SJSA1 (cell line): ENCODE measurements at places on chromosomes 5 and 9.
A peak's percentile ranks its signal among the peaks of the same experiment; 100 is the strongest.

DNA sequence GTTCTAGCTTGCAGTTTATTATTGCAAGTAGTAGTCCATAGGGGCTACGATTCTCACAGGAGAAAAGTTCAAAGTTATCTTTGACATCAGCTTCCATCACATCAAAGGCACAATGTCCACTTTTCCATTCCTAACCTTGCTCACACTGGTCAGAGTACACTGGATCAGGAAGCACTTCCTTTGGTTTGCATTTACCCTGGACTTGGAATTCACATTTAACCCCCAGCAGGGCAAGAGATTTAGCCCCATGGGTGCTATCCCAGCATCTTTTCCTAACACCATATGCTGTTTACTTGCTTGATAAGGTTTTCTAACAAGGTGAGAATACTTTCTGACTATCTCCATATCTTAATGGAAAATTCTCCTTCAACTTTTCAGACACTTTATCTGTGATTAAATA, 55.6 kb upstream of the ASTN2 start:
- DNase-seq: no peak

DNA sequence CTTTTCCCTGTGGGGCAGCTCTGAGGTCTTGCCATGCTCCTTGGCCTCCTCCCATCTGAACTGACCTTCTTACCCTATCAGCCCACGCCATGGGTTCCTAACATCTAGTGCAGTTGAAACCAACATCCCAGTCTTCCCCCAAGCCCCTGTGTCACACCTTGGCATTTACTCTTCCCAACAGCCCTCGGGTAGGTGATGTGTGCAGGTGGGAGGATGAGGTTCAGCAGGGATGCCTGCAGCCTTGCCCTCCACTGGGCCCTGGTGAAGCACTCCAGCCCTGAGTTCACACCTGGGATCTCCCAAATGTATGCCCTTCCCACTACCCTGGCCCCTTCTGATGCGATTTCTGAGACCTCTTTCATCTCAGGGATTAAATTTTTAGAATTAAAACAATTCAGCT, 15.5 kb downstream of the IRX2 start:
- DNase-seq: no peak

GRCh38 chr5:139705655-139706587, 57.8 kb downstream of the CXXC5 start:
- DNase-seq: no peak

DNA sequence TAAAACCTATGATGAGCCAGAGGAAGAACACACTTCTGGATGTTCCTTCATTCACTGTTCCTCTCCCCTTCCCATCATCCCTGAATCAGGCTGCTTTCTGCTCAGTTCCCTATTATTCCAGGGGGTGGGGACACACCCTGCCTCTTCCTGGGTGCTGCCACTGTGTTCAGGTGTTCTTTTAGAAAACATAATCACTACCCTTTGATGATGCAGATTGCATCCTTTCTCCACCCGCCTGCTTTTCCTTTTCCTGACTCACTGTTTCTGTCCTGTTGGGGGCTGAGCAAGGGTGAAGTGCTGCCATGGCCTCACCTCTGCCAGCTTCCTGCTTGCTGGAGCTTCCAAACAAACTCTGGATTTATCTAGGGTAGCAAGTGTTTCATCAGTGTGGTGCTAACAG, 331.9 kb upstream of the GRIA1 start:
- no peak for DNase-seq

DNA sequence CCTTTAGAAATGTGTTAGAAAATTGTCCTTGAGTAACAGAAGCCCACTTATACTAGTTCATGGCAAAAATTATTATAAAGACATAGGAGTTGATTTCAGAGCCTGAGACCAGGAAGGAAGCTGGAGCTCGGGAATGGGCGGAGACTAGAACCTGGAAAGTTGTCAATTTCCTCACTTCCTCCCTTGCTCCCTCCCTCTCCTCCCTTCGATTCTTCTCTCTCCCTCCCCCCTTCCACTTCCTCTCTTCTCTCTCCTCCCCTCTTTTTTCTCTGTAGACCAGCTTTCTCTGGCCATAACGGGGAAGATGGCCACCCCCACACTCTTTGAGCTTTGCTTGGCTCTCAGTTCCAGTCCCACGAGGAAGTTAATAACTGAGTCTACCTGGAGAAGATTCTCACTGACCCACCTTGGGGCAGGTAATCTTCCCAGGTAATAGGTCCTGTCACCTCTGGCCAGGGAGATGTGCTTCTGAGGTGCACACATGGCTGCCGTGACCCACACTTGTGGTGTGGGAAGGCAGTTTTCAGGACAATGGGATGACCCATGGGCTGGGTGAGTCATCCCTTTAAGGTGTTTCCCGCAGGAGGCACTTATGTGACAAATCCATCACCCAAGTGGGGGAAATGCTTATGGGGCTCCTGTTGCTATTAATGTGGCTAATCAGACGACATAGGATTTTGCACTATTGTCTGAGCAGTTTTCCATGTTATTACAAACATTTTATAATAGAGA, 78.7 kb downstream of the HSPA4 start:
- no peak for DNase-seq

DNA sequence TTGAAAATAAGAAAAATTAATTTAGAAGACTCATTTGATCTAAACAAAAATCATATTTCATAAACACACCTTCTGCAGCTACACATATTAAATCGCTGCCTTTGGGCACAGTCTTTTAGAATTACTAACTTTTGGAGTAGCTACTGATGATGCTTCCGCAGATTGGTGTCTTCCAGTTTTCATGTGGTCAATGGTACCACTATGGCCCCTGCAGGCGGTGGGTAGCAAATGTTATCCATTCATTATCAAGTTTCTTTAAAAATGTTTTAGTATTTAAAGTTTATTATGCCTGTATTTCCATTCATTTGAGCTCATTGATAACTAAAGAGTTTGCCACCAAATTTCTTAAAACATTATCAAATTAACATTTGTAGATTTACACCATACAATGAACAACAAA, 122.9 kb upstream of the GRAMD2B start:
- DNase-seq: no peak

DNA sequence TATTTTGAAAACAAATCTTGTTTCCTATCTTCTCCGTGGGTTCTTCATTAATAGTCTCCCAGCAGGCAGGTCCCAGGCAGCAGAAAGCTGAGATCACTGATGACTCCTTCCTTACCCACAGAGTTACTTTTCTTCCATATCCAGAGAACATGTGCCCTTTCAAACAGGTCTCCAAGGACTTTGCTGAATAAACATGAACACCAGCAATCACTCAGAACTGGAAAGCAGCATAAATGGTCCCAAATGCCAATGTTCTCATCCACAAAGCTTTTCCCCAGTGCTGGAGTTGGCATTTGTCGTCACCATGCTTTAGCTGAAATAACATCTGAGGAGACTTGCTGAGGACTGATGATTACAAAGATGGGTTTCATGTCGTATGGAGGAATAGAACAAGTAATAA, 134.0 kb downstream of the YIPF5 start:
- no peak for DNase-seq

GRCh38 chr5:134948911-134949310, 18.8 kb upstream of the CATSPER3 start:
- DNase-seq: no peak

- DNase-seq: no peak
Observed at GRCh38 chr5:143659599-143660238, 152.2 kb upstream of the HMHB1 start.

GRCh38 chr5:149794041-149794440, 63.9 kb downstream of the PPARGC1B start:
- no peak for DNase-seq

DNA sequence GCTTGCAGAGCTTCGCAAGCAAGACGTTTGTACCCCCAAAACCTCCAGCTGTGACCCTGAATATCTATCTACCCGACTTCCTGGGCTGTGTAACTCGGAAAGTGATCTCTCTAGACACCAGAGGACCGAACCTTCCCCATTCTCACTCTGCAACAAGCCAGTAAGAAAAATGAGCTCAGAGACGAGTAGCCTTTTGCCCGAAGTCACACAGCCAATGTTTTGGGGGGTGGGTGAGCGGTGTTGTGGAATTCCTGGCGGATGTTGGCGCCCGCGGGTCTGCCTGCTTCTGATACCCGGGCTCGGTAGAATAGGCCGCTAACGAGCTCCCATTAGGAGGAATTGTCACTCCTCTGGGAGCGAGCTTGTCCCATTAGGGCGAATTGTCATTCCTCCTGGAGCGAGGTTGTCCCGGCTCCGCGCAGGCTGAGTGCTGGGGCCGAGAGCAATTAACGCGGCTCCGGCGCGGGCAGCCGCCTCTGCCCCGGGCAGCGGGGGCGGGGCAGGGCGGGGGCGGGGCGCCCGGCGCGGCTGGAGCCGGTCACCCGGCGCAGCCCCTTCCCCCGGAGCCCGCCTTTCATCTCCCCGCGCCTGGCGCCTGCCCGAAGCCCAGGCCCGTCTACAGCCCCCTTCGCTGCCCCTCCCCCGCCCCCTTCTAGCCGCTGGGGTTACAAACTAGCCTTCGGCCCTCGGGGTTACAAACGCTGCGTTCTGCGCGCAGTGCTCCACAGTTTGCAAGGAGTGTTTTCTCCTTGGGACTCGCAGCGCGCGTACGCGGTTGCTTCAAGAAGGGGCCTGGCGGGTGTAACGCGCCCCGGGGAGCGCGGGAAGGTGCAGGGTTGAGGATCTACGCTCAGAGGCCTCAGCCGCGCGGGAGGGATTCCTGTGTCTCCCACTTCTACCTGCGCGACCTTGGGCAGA, 3.5 kb upstream of the MSX2 start:
- DNase-seq: no peak

GRCh38 chr5:160434022-160434531, 12.4 kb downstream of the PTTG1 start:
- no peak for DNase-seq

DNA sequence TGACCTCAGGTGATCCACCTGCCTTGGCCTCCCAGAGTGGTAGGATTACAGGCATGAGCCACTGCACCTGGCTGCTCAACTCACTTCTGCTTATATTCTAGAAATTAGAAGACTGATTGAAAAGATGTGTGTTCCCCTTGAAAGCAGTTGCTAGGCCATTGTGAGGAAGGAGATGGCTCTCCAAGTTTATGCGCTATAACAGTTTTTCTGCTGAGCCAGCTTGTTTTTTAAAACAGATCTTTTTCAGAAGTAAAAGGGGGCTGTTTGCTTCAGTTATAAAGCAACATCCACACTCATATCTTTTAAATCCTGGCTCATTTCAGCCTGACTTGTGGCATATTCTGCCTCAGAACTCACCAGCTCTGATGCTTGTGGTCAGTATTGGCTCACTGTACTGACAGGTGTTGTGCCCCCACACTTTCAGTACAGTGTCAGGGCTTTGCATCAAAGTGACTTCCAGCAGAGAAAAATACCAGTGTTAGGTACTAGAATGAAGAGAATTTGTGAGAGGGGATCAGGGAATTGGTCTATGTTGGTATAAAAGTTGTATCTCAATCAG, 49.4 kb downstream of the NUP214 start:
- no peak for DNase-seq

GRCh38 chr5:141816598-141817399, 61.4 kb downstream of the PCDH1 start:
- no peak for DNase-seq

DNA sequence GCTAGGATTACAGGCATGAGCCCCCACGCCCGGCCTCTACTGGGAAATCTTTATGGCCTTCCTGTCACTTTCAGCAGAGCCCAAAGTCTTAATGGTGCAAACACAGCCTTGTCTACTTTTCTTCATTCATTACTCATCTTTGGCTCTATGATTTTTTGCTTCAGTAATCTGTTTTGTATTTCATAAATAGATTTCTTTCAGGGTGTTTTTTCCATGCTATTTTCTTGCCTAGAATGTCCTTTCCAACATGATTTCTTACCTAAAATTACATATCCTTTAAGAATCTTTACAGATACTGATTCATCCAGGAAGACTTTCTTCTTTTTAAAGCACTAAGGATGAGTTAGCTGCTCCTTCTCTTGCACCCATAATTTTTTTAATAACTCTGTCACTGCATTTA, 213.0 kb downstream of the TAF11L14 start:
- no peak for DNase-seq

DNA sequence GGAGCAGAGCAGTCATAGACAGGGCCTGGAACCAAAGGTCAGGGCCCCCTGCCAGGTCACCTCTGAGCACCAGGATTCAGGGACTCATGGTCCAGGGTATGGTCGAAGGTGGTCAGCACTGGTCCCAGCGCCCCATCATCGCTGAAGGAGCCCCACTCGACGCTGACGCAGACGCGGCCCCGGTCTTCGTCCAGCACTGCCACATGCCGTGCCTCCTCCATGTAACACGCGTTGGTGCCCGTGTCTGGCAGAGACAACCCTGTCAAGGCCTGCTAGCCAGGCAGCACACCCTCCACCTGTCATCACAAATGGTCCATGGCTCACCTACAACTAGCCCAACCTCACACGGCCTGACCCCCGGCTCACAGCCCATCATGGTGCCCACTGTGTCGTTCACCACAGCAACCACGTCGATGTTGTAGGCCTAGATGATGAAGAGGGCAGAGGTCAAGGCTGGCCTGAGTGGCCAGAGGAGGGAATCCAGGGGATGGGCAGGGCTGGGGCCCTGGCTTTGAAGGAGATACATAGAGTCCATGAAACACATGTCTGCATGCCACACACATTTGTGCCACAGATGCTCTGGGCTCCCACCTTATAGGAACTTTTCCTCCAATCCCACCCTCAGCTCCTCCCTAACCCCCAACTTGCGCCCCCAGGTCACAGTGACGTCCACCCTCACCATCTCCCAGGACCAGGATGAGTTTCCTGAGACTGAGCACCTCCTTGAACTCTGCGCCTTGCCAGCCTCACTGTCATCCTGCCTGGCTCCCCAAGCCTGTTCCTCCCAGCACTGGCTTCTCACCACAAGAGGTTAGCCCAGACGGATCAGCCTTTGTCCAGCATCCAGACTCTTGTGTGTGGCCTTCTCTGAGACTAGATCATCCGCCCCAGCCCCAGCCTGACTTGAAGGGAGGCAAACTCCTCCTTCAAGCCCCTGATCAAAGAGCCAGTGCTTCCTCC, 9.5 kb downstream of the HK3 start:
- peak; percentile 42 for DNase-seq

DNA sequence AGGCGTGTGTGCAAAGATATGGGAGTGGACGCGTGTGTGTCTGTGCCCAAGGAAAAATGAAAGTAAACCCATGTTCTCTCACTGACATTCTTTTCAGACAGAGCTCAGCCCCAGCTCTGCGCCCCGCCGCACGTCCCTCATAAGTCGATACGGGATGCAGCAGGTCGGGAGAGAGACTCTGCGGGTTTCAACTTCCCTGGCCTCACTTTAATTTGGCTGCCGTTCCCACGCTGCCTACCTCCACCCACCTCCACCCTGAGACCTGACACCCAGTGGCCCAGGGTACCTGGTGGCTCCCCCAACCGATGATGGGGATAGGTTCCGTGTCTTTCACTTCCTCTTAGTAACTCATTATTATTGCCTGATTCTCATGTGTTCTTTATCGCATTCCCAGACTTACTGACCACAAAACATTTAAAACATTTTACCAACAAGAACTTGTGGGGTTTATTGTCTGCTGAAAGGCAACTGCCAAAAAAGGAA, 19.4 kb downstream of the LHX2 start:
- DNase-seq: no peak

- no peak for DNase-seq
Observed at GRCh38 chr9:133130685-133131244, 9.7 kb upstream of the RALGDS start.

GRCh38 chr5:33462456-33462855, 21.7 kb downstream of the TARS1 start:
- no peak for DNase-seq

GRCh38 chr9:114276908-114277821, 45.7 kb upstream of the ORM1 start:
- DNase-seq: peak; percentile 94
